Bladder microvascular endothelial cell (primary cell): ENCODE measurements at places on chromosomes 4 and X. TPM values are rescaled to one million over a fixed set of nuclear protein-coding genes. Genes with fewer than 3 reads are reported as not detected.

The SPARCL1 gene
- total RNA-seq = 228 and 385 TPM in 2 replicates

The NAP1L3 gene
- 0.16 and 0.50 TPM in 2 replicates for total RNA-seq

The SLC49A3 gene
- total RNA-seq = 4.4 and 5.9 TPM in 2 replicates

The ABCG2 gene
- total RNA-seq = 2.6 and 14.9 TPM in 2 replicates

The CSTF2 gene
- total RNA-seq = 13.8 and 23.2 TPM in 2 replicates

The CFAP47 gene
- total RNA-seq = not detected in 2 replicates

The PRRG3 gene
- not detected in 2 replicates for total RNA-seq

The REELD1 gene
- total RNA-seq = not detected in 2 replicates

The STOX2 gene
- total RNA-seq = 1.6 and 6.7 TPM in 2 replicates

The MTMR8 gene
- total RNA-seq = 0.19 and 0.49 TPM in 2 replicates

The APLN gene
- total RNA-seq = 213 TPM in 2 replicates

The EGFL6 gene
- total RNA-seq = not detected in 2 replicates

The RTL9 gene
- not detected in 2 replicates for total RNA-seq

The IL13RA1 gene
- total RNA-seq = 35.8 and 84.3 TPM in 2 replicates

The MAGEA10 gene
- not detected in 2 replicates for total RNA-seq

The LRRC66 gene
- 0.16 and 0.50 TPM in 2 replicates for total RNA-seq

The MAGEB1 gene
- not detected in 2 replicates for total RNA-seq

The TASL gene
- not detected in 2 replicates for total RNA-seq

The TLR7 gene
- total RNA-seq = not detected in 2 replicates

The ZDHHC15 gene
- under 0.01 and 0.06 TPM in 2 replicates for total RNA-seq

The NPY2R gene
- 0.13 TPM in 1 of 2 replicates, not detected in the other for total RNA-seq

The CRMP1 gene
- under 0.01 and 2.3 TPM in 2 replicates for total RNA-seq

The CENPVL3 gene
- total RNA-seq = not detected in 2 replicates

The TMEM47 gene
- total RNA-seq = 14.2 and 25.9 TPM in 2 replicates

The TBC1D9 gene
- total RNA-seq = 38.0 and 134 TPM in 2 replicates

The CHIC2 gene
- total RNA-seq = 35.3 and 77.2 TPM in 2 replicates

The DUSP21 gene
- total RNA-seq = not detected in 2 replicates

The SHOX gene
- not detected in 2 replicates for total RNA-seq

The ANK2 gene
- 1.5 and 38.8 TPM in 2 replicates for total RNA-seq

The MAGT1 gene
- total RNA-seq = 156 and 244 TPM in 2 replicates

The BANK1 gene
- 0.06 and 0.16 TPM in 2 replicates for total RNA-seq

The CXorf38 gene
- total RNA-seq = 11.0 and 11.8 TPM in 2 replicates

The MAGEA1 gene
- total RNA-seq = not detected in 2 replicates

The TMEM31 gene
- not detected in 2 replicates for total RNA-seq

The VCX3B gene
- total RNA-seq = not detected in 2 replicates

The TRIM2 gene
- total RNA-seq = 5.7 and 10.4 TPM in 2 replicates

The POLN gene
- total RNA-seq = 2.3 and 4.3 TPM in 2 replicates

The PLAC1 gene
- under 0.01 TPM in 1 of 2 replicates, not detected in the other for total RNA-seq

The AREG gene
- total RNA-seq = 0.19 and 0.32 TPM in 2 replicates

The SPANXB1 gene
- total RNA-seq = not detected in 2 replicates

The KLB gene
- total RNA-seq = 0.06 TPM in 1 of 2 replicates, not detected in the other

The GUCY1A1 gene
- 0.65 and 33.7 TPM in 2 replicates for total RNA-seq

The RPS6KA3 gene
- total RNA-seq = 78.0 and 117 TPM in 2 replicates

The WWC2 gene
- 15.9 and 64.8 TPM in 2 replicates for total RNA-seq

The MAOA gene
- 13.6 and 203 TPM in 2 replicates for total RNA-seq

The RAB40A gene
- total RNA-seq = 0.13 TPM in 1 of 2 replicates, not detected in the other

The ASB9 gene
- 4.9 and 28.3 TPM in 2 replicates for total RNA-seq

The SMIM31 gene
- not detected in 2 replicates for total RNA-seq

The ADGRL3 gene
- total RNA-seq = under 0.01 and 4.5 TPM in 2 replicates

The CLCN4 gene
- total RNA-seq = 3.1 and 8.3 TPM in 2 replicates

The FAM184B gene
- not detected in 2 replicates for total RNA-seq

The GJB1 gene
- not detected in 2 replicates for total RNA-seq
